Vagina (tissue), 2 donors: ENCODE measurements at places on chromosomes 4 and X. TPM values are rescaled to one million over a fixed set of nuclear protein-coding genes. Genes with fewer than 3 reads are reported as not detected.
A peak's percentile ranks its signal among the peaks of the same experiment; 100 is the strongest.

GRCh38 chr4:179817317-179817716 is 2375.1 kb upstream of the AGA start:
- no peaks in the 10 kb centered on the region for H3K4me1 ChIP-seq
- H3K27ac ChIP-seq, result no peak overlapping the region
- H3K4me3 ChIP-seq, result no peak overlapping the region
- DNase-seq, result no peak
- H3K36me3 ChIP-seq, result no peaks in the 10 kb centered on the region
- no peaks in the 10 kb centered on the region for H3K27me3 ChIP-seq

GRCh38 chr4:112073181-112073580 is 72.1 kb upstream of the FAM241A start:
- no peaks in the 10 kb centered on the region for H3K4me1 ChIP-seq
- H3K27me3 ChIP-seq, result no peaks in the 10 kb centered on the region
- no peak overlapping the region for H3K27ac ChIP-seq
- no peak for DNase-seq

- H3K27me3 ChIP-seq, result no peaks in the 10 kb centered on the region
- H3K27ac ChIP-seq, result no peak overlapping the region
- H3K4me3 ChIP-seq, result no peak overlapping the region
- DNase-seq, result no peak
These were observed 106.7 kb downstream of the SPATA18 start for GRCh38 chr4:52157641-52158316.

DNA sequence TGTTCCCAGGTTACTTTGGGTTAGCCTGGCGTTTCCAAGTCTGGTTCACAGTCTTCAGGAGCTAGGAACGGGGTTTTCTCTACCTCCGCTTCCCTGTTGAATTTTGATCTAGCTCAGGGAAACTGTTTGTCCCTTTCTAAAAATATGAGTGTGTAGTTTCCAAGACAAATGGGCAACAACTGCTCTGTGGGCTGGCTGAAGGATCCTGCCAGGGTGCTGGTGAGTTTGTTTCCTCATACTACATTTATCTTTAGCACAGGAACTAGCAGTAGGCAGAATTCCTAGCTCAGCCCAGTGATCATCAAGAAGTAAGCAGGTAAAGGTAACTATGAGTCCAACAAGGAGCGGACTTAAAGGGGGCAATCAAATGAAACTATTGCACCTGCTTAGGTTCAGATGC is 13.3 kb upstream of the FAM47E start:
- no peak for DNase-seq
- H3K4me1 ChIP-seq, result peaks cover 13% of the 10 kb centered on the region
- no peak overlapping the region for H3K27ac ChIP-seq
- H3K27me3 ChIP-seq, result no peaks in the 10 kb centered on the region
- no peak overlapping the region for H3K4me3 ChIP-seq

- H3K27ac ChIP-seq, result no peak overlapping the region
- no peaks in the 10 kb centered on the region for H3K36me3 ChIP-seq
- DNase-seq, result no peak
- H3K27me3 ChIP-seq, result no peaks in the 10 kb centered on the region
- H3K4me1 ChIP-seq, result no peaks in the 10 kb centered on the region
- no peak overlapping the region for H3K4me3 ChIP-seq
These were observed 105.4 kb upstream of the HAND2 start for GRCh38 chr4:173635395-173635794.

DNA sequence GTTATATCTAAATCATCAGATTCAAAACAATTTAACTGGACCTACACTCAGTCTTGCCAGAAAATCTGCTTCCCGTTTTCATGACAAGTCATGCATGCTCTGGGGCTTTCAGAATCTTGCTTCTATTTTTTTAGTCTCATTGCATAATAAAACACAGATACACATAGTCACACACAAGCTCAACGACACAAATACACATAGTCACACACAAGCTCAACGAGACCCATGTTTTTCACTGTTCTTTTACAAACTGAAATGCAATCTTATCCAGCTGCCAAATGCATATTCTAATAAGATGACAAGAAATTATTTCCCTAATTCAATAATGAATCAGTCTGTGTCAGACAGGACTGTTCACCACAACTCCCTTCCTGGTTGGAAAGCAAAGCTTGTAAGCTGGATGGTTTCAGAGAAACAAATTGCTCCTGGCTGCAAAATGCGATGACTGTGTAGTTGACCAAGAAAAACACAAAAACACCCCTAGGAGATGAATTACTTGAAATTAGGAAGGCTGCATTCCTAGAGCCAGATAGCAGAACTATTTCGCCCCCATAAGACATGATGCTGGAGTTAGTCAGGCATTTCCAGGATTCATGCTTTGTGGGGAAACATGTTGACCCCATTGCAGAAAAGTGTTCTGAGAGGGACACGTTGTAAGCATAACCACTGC is 208.7 kb downstream of the CHIC2 start:
- H3K4me3 ChIP-seq, result no peak overlapping the region
- H3K36me3 ChIP-seq, result no peaks in the 10 kb centered on the region
- no peaks in the 10 kb centered on the region for H3K27me3 ChIP-seq
- peaks cover 15% of the 10 kb centered on the region for H3K4me1 ChIP-seq
- no peak for DNase-seq
- H3K27ac ChIP-seq, result peak overlapping the region; percentile 36

DNA sequence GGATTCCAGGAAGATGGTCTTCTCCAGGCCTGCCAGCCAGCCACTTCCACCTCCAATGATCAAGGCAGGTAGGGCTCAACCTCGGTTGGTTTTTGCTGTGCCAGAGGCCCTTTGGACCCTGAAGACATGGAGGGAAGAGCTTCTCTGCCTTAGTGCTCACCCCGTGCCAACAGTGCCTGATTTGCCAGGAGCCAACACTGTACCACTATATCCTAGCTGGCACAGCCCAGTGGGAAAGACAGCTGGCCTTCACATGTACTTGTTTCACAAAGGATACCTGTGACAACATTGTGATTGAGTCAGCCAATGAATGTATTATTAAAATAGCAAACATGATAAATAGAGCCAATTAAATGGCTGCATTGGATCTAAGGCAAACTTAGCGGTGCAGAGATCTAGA is 51.9 kb upstream of the PRPS1 start:
- no peaks in the 10 kb centered on the region for H3K36me3 ChIP-seq
- no peak overlapping the region for H3K27ac ChIP-seq
- H3K4me3 ChIP-seq, result no peak overlapping the region
- no peaks in the 10 kb centered on the region for H3K27me3 ChIP-seq

GRCh38 chr4:17721496-17722355 is 59.7 kb downstream of the FAM184B start:
- no peaks in the 10 kb centered on the region for H3K4me1 ChIP-seq
- no peaks in the 10 kb centered on the region for H3K27me3 ChIP-seq
- peak; percentile 84 for DNase-seq
- H3K27ac ChIP-seq, result no peak overlapping the region
- H3K36me3 ChIP-seq, result no peaks in the 10 kb centered on the region
- H3K4me3 ChIP-seq, result no peak overlapping the region

GRCh38 chr4:2587213-2587823 is 50.9 kb downstream of the FAM193A start:
- no peak overlapping the region for H3K4me3 ChIP-seq
- H3K27me3 ChIP-seq, result no peaks in the 10 kb centered on the region
- DNase-seq, result no peak
- H3K27ac ChIP-seq, result no peak overlapping the region
- peaks cover 66% of the 10 kb centered on the region for H3K4me1 ChIP-seq
- no peaks in the 10 kb centered on the region for H3K36me3 ChIP-seq

DNA sequence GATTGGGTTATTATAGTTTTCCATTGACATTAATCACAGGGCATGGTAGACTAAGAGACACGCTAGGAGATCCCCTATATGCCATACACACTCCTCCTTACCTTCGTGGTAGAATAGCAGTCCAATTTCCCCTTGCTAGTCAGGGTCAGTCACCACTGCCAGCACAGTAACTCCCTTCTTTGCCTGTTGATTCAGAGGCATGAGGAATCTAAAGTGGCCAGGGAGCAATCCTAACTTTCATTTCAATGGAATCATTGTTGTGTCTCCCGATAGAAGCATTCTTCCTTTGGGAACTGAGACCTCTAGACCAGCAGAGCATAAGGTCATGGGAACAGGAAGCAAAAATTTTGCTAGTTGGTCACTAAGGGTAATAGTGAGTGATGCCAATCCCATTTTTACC is 51.1 kb downstream of the COL25A1 start:
- H3K27me3 ChIP-seq, result no peaks in the 10 kb centered on the region
- no peak overlapping the region for H3K4me3 ChIP-seq
- no peak for DNase-seq
- H3K27ac ChIP-seq, result no peak overlapping the region
- H3K36me3 ChIP-seq, result no peaks in the 10 kb centered on the region

Gene CBR4
- 13.0 TPM for total RNA-seq

Gene CRLF2
- total RNA-seq, result not detected

Gene TCP11X2
- total RNA-seq, result not detected

Gene S100P
- 18.2 TPM for total RNA-seq

Gene SERPINA7
- total RNA-seq, result not detected

Gene MAP7D2
- 0.98 TPM for total RNA-seq

Gene BMPR1B
- total RNA-seq, result 0.49 TPM
